Inflammatory macrophage treated with lipopolysaccharide for 1 hour (primary cell): ENCODE measurements at places on chromosomes 3 and 15.

DNA sequence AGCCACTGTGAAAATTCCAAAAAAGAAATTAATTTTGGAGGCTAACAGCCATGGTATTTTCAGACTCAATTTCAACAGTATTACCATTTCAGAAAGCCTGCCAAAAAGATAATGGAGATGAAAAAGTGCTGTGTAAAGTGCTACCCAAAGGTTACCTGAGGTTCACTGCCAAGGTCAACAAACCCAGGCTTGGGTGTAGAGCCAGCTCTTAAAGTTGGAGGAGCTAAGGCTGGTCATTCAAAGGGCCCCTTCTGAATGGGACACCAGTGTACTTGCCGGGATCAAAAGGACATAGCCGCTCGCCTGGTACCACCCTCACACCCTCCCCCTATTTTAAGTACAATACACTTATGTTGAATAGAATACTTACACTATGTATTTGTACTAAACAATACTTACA is 64.5 kb downstream of the ETV5 start:
- no peak for DNase-seq

- no peak for DNase-seq
Measured at GRCh38 chr15:85733416-85733815, 61.3 kb downstream of the KLHL25 start.

- no peak for DNase-seq
Measured at GRCh38 chr15:60406513-60407414, 9.0 kb upstream of the ANXA2 start.

DNA sequence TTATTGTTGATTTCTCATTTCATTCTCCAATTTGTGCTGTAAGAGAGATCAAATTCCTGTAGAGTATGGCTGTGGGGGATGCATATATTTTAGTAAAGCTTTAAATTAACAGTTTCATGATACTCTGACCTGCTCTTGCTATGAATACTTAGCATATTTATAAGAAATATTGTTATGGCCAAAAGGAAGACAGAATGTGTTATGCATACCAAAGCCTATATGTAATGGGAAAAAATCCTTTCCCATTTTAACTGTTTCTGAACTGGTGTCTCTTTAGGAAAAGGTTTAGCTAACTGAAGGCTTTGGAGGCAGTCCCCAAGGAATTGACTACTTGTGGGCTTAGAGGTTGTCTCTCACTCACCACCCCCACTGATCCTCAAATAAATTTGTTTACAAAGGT is 59.2 kb downstream of the CADPS start:
- no peak for DNase-seq

- peak; percentile 13 for DNase-seq
Measured at GRCh38 chr3:48595526-48596121, 495 bp upstream of the COL7A1 start.

GRCh38 chr3:114839476-114839875 is 307.6 kb downstream of the ZBTB20 start:
- DNase-seq = no peak

DNA sequence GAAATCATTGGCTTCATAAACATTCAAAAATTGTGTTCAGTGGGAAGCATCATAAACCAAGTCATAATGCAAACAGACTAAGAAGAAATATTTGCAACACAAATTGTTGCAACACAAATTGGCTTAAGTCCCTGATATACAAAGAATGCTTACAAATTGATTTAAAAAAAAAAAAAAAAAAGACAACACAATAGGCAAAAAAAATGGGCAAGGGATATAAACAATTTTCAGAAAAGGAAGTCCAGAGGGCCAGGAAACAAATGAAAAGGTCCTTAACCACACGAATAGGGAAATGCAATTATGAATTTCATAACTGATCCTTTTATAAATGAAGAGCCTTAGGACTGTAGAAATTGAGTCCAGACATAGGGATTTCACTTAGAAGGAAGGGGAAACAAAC is 98.9 kb downstream of the LRRK1 start:
- peak; percentile 56 for DNase-seq

DNA sequence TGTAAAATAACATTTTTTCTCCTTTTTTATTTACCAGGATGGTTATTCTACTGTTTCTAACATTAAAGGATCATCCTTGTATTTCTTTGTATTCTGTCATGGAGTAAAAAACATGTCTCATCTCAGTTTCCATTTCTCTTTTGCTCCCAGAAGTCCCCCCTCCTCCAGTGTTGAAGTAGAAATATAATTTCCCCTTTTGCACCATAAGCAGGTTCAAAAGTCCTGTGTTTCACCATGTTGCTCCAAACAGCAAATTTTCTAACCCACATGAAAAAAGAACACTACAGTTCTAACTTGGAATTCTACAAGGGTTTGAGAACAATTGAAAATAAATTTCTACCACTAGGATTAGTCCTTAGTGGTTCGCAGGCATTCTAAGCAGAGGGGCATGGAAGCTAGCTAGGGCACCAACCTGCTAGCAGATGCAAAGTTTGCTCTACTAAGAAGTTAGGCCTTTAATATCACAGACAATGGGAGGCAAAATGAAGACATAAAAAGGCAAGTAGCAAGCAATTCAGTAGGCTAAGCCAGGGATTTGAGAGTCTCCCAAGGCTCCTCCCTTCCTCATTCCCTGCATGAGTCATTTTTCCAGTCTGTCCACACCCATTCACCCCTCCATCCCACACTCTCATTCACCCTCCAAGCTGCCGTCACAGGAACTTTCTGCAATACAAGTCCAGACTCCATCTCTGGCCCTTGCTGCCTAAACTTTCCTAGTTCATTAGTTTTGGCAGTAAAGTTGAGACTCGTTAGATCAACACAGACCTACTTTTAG is 2.3 kb upstream of the MBNL1 start:
- DNase-seq = peak; percentile 91

DNA sequence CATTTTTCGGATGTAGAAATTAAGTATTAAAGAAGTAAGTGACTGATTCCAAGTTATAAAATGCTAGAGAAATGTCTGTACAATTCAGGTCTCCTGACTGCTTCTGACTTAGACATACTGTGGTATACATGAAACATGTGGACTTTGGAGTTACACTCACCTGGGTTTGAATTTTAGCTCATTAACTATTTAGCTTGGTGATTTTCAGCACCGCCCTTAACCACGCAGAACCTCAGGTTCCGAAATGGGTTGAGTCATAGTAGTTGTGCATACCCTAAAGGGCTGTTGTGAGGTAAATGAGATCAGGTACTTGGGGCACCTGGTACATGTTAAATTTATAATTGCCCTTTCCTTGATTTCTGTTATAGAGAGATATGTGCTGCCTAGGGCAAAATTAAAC is 32.9 kb upstream of the UTS2B start:
- DNase-seq = no peak

DNA sequence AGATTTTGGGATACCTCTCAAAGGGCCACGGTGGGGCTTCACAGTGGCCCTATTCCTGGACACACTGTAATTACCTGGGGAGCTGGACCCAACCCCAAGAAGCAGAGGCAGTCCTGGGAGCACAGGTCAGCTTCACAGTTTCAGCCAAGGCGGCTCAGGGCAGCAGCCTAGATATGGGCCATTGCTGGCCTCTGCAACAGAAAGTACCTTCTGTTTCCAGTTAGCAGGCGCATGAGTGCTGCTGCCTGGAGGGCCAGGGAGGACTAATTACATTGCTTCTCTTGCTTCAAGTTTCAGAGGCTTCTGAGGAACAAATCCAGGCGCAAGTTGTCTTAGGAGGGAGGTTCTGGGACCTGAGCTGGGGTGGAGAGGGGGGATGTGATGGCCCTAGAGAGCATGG is 13.5 kb upstream of the DUSP7 start:
- DNase-seq = no peak

DNA sequence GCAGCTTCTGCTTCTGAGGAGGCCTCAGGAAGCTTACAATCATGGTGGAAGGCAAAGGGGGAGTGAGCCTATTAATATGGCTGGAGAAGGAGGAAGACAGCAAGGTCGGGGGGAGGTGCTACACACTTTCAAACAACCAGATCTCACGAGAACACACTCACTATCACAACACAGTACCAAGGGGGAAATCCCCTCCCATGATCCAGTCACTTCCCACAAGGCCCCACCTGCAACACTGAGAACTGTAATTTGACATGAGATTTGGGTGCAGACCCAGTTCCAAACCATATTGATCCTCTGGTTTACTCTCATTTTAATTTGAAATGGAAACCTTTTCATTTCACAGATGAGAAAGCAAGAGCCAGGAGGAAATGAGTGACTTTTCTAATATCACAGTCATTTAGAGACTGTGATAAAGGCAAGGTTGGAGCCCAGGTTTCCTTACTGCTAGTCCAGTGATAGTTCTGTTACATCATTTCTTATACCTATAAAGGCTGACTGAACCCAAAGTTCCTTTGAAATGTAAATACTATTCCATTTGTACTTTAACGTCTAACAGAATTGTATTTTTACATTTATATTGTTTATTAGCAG is 105.8 kb upstream of the GAP43 start:
- DNase-seq = no peak

DNA sequence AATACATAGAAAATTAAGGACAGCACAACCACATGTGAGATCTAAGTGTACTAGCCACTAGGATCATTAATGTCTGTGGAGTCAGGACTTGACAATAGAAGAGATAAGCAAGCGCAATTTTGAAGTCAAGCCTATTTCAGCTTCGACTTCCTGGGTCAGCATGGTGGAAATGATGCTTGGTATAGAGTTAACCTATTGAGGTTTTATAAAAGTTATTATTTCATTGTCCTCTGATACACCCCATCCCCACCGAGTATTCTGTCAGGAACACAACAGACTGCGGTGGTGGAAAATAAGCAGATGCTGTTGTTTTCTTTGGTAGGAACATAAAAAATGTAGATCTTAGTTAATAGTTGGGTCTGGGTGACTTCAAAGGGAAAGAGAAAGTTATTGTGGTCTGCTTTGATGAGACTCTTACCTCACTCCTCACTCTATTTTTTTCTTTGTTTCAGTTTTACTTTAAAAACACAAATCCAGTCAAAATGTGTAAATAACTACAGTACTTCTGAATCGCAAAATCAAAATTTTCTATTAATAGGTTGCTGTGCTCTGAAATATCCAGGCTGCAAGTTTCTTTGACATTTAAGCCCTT is 82.1 kb downstream of the IL5RA start:
- no peak for DNase-seq

- no peak for DNase-seq
Measured at GRCh38 chr3:49498239-49498638, 28.2 kb downstream of the DAG1 start.

DNA sequence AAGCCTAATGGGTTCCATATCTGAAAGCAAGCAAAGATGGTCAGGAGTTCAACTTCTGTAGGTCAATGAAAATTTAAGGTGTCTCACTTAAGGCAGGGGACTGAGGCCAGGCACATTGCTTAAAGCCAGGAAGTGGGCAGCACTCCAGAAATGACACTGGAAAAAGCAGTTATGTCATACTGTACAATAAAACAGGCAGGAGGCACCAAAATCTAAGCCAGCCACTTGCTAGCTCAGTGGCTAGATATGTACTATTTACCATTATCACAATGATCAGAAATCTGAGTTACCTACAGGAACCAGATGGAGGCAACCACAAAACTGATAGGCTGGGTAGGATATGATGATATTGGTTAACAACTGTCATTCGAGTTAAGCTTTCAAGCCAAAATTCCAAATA is 57.3 kb downstream of the FRMD5 start:
- no peak for DNase-seq

GRCh38 chr3:152185891-152186630 is 82.7 kb upstream of the MBNL1 start:
- DNase-seq = peak; percentile 57

GRCh38 chr15:60649845-60650548 is 171.1 kb upstream of the ICE2 start:
- DNase-seq = no peak

GRCh38 chr3:49761661-49762060 is 24.7 kb downstream of the IP6K1 start:
- DNase-seq = no peak

GRCh38 chr15:80550219-80550907 is 144.7 kb upstream of the ABHD17C start:
- DNase-seq = no peak

DNA sequence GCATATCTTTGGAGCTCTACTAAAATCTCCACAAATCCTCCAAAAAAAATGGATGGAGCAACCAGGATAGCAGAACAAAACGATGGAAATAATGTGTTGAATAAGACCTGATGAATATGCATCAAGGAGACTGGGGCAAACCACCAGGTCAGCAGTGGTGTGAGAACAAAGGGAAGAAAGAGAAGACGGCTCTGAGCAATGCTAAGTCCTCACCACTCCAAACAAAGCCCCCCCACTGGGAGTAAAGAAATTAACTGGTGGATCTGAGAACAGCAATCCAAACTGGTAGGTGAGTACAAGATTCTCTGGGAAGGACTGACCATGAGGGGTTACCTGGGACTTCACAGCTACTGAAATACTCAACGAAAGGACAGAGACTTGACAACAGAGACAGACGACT is 977.3 kb downstream of the TBL1XR1 start:
- no peak for DNase-seq

DNA sequence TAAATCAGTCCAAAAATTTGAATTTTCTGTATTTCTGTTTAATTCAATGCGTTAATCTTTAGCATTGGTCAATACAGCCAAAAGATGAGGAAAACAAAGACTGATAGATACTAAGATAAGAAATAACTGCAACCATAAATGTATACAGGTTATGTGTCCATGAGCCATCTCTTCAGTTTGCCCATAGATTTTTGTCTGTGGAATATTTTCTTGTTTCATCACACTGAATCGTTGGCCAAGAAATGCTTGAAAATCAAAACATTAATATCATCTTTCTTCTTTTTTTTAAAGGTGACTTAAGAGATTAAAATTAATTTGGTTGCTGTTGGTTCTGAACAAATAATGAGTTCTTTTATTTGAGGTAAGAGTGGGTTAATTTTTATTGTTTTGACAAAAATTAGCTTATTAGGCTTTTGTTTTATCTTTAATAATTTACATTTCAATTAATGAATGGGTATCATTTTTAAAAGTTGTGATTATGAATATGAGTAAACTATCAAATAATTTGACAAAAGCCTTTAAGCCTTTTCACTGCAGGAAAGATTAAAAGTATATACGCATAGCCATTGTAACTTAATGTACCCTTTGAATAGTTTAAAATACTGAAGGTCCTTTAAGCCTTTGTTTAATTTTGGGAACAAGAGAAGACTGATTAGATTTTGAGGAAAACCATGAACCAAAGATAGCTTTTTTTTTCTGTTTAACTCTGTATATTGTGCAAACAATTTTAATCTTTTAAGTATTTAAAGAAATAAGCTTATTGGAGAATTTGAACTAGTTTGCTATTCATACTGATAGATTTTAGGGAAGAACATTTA is 14.7 kb upstream of the CHD2 start:
- peak; percentile 51 for DNase-seq

DNA sequence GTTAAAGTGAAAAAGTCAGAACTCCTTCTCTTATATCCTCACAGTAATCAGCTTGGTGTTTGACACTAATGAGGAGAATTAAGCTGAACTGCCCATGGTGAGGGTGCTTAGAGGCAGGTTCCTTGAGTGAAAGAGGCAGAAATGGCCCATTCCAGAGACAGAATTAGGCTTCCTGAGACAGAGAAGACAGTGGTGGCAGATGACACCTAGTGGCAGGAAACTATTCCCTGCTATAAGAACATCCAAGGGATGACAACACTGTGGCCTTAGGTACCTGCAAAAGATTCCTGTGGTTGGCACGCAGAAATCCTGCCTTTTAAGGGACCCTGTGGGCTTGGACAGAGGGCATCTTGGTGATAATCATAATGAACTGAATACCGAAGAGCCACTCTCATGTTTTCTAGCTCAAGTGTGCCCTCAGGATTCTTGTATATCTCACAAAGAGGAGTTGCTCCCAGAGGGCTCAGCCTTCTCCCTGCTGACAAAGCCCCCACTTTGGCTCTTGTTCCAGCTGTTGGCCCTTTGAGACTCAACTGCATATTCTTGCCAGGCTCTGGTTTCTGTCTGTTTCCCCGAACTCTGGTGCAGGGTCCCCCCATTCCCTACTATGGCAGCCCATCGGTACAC is 56.0 kb downstream of the KBTBD12 start:
- peak; percentile 52 for DNase-seq

- no peak for DNase-seq
Measured at GRCh38 chr15:29903028-29903427, 80.8 kb upstream of the TJP1 start.
